ENCODE measurements at places on chromosomes 2 and 18.

DNA sequence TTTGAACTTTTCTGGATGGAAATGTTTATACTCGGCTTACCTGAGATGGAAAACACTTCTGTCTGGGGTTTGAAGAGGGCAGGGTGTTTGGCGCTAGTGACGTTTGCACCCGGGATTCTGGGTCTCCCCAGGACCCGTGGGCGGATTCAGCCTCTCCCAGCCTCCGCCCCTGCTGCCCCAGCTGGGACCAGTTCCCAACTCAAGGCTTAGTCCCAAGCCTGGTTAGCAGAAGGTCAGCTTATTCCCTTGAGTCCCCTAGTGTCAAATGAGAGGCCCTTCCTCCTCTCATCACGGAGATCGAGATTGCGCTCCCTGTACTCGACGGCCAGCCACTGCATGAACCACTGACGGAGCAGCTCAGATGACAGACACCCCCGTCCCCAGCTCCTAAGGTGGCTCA lies 123.2 kb downstream of the RTP5 start:
- no peak for DNase-seq

- DNase-seq = no peak
Observed at GRCh38 chr2:96694816-96695455, 44.9 kb downstream of the LMAN2L start.

GRCh38 chr18:55243857-55244256 lies 284.6 kb upstream of the CCDC68 start:
- DNase-seq = no peak

DNA sequence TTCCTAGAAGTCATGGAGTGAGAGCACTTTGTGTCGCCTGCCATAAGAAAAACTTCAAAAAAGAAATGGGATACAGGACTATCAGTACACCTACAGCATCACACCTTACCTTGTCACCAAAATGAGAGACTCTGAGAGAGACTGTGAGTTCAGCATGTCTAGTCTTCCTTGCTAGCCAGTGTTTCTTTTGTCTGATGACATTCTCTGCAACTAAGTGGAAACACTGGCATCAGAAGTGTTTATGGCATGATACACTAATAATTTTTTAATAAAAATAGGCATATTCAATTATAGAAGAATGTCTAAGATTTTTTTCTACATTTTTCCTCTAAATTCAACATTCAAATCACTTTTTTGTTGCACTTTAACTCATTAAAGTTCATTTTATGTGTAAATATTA lies 9.0 kb downstream of the RBM43 start:
- no peak for DNase-seq
